ENCODE measurements at places on chromosomes 16 and 17.

GRCh38 chr17:75950855-75951554 is 10.2 kb upstream of the FBF1 start:
- no peak for DNase-seq

- DNase-seq = peak; percentile 12
Observed at GRCh38 chr17:72942579-72942978, 149.9 kb downstream of the SLC39A11 start.

DNA sequence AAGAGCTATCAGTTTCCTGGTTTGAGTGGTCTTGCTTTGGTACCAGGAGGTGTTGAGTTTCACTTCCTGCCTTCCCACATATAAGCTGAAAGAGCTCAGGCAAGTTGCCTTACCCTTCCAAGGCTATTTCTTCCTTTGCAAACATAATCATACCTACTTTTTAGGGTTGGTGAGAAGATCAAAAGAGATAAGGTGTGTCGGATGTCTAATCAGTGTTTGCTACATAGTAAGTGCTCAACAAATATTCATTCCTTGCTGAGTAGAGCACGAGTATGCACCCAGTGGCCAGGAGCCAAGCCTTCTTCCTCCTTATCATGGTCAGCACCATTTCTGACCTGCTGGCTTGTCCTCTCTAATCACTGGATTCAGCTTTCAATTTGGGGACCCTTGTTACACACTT is 12.7 kb upstream of the TMEM98 start:
- no peak for DNase-seq

GRCh38 chr16:4392382-4393239 is 21.0 kb downstream of the VASN start:
- peak; percentile 65 for DNase-seq

DNA sequence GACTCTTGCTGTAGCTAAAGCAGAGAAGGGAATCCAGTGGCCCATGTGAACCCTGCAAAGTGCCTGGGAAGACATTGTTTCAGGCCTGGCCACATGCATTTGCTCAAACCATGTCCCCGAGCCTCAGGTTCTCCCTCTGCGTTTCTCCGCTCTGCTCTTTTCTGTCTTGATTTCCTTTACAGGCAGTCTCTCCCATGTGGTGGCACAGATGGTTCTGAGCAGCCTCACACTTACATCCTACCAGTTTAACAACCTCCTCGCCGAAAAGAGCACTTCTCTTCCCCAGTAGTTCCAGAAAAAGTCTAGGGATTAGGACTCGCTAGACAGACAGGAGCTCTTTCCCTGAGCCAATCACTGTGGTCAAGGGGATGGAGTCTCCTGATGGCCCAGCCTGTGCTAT is 28.3 kb upstream of the MYH10 start:
- DNase-seq = no peak

- DNase-seq = peak; percentile 94
Observed at GRCh38 chr17:61410141-61411010, 10.7 kb downstream of the TBX2 start.

- DNase-seq = no peak
Observed at GRCh38 chr16:11957591-11958395, 7.2 kb upstream of the TNFRSF17 start.

GRCh38 chr17:81578561-81579225 is 26.5 kb upstream of the FAAP100 start:
- DNase-seq = no peak

- DNase-seq = no peak
Observed at GRCh38 chr16:48365025-48365600, 20.1 kb downstream of the SIAH1 start.

DNA sequence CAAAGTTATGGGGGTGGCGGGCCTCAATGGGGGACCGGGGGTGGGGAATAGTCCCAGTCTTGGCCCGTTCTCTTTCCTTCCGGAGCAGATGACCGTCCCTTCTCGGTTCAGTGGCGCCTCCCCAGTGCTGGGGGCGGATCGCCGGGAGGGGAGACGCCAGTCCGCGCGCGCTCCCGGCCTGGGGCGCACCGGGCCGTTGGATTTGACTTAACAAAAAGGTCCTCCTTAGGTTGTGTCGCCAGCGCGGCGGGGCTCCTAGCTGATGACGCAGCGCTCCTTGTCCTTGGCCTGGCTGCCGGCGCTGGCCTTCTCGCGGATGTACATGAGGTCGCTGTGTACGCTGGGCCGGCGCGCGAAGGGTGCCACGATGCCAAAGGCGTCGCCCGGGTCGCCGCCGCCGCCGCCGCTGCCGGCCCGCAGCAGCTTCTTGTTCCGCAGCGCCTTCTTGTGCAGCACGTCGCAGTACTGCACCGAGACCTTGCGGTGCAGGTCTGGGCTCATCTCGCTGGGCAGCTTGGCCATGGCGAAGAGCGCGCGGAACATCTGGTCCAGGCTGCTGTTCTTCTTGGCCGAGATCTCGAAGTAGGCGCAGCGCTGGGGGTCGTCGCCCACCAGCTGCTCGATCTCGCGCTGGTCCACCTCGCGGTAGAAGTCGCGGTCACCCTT is 1.2 kb downstream of the RASD1 start:
- peak; percentile 87 for DNase-seq

DNA sequence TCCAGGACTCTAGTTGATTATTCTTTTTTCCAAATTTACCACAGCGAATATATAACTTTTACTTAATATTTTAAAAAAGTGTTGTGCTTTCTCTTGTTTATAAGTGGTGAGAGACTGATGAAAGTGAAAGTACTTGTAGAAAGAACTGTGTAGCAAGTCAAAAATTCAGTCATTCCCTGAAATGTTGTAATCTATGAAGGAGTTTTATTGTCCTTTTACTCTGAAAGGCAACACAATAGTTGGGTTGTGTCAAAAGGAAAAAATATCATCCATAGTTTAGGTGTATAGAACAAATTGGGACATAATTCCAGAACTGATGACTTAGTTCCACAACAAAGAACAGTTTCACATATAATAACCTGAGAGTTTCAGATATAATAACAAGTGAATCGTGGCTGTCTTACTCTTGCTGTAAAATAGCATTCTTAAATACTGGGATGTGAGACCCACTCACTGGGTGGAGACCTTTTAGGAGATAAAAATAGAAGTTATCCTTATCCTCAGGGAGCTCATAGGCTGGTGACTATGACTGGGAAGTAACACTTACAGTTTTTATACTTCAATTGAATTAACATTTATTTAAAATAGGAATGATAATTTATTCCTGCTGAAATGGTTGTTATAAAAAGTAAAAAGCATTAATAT is 20.6 kb downstream of the CYB5B start:
- DNase-seq = no peak

- DNase-seq = no peak
Observed at GRCh38 chr17:6780886-6781285, 4.9 kb downstream of the FBXO39 start.

GRCh38 chr17:36195434-36196130 is 976 bp downstream of the CCL3L1 start:
- no peak for DNase-seq

DNA sequence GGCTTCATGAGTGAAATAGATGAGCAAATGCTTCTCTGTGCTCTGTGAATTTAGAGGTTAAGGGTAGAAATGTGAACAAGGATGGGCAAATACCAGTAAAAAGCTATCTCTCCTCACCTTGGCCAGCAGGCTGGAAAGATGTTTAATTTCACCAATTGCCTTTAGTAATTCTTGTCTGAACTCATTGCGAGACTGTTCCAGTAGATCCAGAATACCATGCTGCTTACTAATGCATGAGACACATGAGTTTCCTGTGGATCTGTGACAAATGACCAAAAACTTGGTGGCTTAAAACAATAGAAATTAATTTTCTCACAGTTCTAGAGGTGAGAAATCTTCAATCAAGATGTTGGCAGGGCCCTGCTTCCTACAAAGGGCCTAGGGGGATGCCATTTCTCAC is 9.3 kb upstream of the ZNF624 start:
- DNase-seq = no peak

- DNase-seq = no peak
Observed at GRCh38 chr16:11583889-11584565, 2.7 kb downstream of the LITAF start.

DNA sequence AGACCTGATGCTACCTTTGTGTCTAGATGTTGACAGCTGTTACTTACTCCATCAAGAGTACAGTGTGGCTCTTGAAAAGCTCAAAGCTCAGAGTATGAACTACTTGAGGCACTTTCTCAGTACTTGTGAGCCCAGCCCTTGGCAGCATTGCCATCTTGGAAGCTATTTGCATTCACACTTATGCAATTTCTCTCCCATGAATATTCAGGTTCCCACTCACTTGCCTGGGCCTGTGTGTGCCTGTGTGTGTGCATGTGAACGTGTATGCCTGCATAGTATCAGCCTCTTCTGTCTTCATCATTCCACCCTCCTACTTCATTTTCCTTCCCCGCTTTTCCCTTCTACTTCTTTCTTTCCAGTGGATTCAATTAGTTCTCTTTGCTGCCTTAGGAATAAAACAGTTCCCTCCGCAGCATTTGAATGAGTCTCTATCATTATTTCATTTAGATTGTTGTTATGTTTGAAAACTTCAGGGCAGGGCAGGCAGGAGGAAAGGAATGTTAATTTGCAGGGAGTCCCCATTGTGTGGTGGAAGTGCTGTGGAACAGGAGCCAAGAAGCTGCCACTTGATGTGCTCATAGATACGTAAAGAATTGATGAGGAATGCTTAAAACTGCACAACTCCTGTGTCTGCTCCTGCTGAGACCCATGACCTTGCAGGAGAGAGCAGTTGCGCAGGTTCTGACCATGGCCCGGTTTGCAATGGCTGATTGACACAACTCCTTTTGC is 58.9 kb downstream of the HS3ST4 start:
- no peak for DNase-seq

DNA sequence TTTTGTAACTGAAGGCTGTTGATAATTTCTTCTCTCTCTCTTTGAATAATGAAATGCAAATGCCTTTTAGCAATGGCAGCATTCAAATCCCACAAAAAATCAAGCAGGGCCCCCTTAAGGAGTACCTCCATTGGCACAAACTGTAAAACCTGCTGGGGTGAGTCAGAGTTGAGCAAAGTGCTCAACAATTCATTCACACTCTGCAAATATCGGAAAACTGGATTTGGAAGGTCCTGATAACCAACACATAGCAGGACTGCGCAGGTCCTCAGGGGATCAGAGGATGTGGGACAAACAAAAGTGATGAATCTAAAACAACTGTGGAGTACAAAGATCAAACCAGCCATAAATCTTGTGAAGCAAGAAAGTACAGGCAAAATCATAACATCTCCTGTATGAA is 5.6 kb downstream of the CMTR2 start:
- DNase-seq = no peak

DNA sequence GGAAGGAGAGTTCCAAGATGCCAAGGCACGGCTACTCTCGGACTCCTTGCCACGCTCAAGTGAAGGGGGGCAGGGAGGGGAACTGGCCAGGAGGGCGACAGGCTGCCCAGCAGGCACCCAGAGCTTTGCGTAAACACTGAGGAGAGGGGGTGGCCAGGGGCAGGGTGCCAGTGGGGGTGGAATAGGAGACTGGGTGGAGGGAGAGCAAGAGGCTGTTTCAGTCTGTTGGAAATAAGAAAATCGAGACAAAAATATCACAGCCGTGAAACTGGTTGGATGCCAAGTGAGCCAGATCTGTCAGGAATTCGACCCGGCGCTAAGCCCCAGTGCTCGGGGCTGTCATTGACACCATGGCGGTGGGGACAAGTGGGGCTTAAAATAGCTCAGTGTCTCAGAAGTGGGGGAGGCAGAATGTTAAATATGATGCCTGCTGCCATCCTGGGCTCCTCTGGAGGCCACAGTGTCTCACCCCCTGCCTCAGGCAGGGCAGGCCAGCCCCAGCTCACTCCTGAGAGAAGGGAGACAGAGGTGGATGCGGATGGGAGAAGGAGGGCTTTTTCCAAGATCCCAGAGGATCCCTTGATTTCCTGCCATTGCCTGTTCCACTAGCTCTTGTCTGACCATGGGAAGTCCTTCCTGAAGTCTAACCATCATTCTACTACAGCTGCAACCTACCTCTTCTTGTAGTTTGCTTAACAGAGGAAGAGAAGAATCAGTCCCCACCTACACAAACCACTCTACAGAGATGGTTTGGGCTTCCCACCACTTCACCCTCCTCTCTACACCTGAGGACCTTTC is 9.5 kb downstream of the PNMT start:
- DNase-seq = peak; percentile 75

- no peak for DNase-seq
Observed at GRCh38 chr16:27224271-27224737, 21.0 kb downstream of the KDM8 start.

DNA sequence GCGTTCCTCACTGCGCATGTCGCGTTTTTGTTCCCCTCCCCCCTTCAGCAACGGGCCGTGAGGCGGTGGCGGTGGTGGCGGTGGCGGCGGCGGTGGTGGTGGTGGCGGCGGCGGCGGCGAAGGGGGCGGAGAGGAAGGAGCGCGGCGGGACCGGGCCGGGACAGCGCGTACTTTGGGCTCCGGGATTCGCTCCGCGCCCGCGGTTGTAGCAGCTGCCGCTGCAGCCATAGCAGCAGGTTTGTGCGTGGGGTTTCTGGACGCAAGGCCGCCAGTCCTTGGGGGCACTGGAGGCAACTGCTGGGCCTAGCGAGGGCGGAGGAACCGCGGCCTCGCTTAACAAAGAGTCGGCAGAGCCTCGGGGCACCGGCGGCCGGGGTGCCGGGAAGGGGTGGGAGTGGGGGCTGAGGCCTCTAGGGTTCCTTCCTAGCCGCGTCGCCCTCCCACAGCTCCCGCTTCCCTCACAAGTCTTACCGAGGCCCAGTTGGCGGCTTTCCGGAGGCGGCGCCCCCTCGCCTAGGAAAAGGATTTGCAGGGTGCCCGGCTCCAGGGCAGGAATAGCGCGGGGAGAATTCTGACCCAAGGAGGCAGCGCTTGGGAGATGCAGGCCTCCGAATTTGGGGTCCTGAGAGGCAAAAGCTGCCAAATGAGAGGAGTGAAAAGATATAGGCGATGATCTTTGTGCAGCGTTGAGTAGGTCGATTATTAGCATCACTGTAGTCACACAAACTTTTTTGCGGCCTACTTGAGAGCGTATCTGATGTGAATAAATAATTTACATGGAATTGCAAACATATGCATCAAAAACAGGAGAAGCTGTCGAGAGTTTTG is at the start of gene DDX42:
Gene DDX42, plus strand, starts transcription at position 30 of the 828 bp plus-strand sequence. CDS start 12,880 bp downstream, outside the sequence.
- DNase-seq = no peak

GRCh38 chr17:63881935-63882601 is at the start of gene GH2:
Gene GH2, minus strand, starts transcription at chr17:63881944. Its CDS starts 143 bp downstream, at chr17:63881801.
- DNase-seq = no peak

DNA sequence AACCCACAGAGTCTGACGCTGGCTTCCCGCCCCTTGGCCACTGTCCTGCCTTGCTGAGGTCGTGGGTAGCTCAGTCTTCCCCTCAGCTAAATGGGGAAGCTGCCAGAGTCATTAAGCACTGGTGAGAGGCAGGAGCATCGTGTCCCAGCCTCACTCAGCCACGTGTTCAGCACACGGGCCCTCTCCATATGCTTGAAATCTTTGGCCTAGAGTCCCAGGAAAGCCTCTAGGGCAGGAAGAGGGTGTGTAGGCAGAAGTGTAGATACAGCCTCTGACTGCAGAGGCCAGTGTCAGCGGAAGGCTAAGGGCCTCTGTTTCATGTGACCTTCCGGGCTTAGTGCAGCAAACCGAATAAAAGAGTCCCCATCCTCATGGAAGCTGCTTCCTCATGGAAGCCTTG is 4.1 kb downstream of the DHODH start:
- DNase-seq = no peak

DNA sequence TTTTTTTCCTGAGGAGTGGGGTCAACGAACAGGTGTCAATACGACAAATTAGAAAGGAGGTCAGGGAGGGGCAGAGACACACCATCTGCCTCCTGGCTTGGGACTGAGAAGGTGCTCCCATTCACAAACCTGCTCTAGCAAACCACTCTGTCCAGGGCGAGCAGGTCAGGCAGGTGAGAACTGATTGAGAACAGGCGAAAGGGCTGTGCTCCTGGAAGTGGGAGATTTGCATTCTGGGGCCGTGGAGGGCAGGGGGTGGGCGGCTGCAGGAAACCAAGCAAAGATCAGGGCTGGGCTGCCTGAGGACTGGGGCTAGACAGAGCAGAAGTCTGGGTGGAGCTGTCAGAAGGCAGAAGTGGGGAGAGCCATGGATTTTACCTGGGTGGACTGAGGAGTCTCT is 98.9 kb upstream of the NLRP1 start:
- no peak for DNase-seq
